Activated naive CD8-positive, alpha-beta T cell treated with anti-CD3 and anti-CD28 coated beads, Interleukin-2, amount 50 U/mL, for 16 hours (primary cell): ENCODE measurements at places on chromosomes 6 and 20.

DNA sequence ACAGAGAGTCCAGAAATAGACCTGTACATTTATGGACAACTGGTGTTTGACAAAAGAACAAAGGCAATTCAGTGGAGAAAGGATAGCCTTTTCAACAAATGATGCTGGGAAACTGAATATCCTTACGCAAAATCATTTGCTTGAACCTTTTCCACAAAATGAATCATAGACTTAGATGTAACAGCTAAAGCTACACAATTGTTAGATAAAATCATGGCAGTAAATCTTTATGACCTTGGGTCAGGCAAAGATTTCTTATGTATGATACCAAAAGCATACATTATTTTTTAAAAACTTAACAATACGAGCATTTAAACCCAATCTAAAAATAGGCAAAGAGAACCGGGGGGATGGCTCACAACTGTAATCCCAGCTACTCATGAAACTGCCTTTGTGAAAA lies 73.5 kb upstream of the DST start:
- no peak for DNase-seq

DNA sequence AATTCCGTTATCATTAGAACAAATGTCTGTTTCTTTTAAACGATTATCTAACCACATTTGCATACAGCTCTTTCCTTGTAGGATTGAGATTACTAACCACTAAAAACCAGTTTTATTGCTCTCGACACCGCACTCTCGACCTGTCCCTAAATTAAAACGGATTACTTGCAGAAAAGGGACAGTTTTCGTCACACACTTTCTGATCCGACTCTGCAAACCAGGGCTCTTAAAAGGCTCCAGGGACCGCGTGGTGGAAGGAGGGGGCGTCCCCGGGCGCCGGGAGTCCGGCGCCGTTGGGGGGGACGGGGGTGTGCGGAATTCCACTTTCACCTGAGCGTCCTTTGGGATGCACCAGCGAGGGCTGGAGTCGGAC lies 731 bp downstream of the MAK start:
- DNase-seq, result no peak

DNA sequence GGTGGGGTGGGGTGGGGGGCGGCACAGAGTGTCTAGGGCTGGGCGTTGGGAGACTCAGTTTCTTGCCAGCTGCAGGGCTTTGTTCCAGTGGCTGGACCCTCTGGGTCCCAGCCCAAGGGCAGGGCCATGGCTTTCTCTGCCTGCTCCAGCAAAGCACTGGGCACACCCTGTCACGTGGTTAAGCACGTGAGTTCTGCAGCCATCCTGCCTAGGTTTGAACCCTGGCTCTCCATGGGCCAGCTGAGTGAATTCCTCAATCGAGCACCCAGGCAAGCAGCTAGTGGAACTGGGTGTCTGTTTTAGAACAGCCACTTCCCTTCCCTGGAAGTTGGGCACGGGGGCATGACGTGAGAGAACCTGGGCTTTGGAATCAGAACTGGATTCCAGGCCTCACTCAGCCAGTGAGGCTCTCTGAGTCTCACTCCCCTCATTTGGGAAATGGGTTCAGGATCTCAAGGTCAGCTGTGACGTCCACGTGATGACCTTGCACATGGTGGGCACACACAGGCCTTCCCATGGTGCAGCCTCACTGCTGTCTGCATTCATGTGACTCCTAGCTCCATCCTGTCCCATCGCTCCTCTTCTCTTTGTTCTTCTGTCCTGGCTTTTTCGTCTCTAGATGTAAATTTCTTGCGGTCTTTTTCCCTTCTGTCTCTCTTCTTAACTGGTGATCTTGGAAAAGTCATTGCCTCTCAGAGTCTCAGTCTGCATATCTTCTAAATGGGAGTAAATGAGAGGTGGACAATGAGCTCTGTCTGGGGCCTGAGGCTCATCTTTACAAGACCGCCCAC lies 45.9 kb downstream of the NOL4L start:
- no peak for DNase-seq

GRCh38 chr6:110357664-110358552 lies at the start of gene METTL24:
Gene METTL24, minus strand, starts transcription at chr6:110358349. Its CDS starts 77 bp downstream, at chr6:110358272.
- DNase-seq, result no peak

- no peak for DNase-seq
Observed at GRCh38 chr20:45181639-45182038, 6.9 kb downstream of the PI3 start.

GRCh38 chr20:43440531-43440930 lies 17.2 kb upstream of the SRSF6 start:
- DNase-seq, result no peak

GRCh38 chr6:84197708-84198107 lies 29.7 kb downstream of the CEP162 start:
- no peak for DNase-seq

DNA sequence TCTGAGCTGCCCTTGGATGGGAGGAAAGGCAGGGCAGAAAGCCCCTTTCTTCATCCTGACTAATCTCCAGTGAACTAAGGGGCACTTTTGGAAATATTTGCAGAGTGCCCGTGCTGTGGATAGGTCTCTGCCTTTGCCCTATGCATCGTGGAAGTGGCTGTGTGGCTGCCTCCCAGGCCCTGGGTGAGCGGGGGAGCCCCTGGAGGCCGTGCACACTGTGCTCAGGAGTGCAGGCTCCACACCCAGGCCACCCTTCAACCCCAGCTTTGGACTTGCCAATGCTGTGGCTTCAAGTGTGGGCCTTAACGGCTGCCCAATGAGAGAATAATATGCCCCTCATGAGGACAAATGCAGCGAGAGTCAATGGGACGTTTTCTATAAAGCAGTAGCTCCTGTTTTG lies 36.7 kb upstream of the ARMC2 start:
- DNase-seq, result no peak

DNA sequence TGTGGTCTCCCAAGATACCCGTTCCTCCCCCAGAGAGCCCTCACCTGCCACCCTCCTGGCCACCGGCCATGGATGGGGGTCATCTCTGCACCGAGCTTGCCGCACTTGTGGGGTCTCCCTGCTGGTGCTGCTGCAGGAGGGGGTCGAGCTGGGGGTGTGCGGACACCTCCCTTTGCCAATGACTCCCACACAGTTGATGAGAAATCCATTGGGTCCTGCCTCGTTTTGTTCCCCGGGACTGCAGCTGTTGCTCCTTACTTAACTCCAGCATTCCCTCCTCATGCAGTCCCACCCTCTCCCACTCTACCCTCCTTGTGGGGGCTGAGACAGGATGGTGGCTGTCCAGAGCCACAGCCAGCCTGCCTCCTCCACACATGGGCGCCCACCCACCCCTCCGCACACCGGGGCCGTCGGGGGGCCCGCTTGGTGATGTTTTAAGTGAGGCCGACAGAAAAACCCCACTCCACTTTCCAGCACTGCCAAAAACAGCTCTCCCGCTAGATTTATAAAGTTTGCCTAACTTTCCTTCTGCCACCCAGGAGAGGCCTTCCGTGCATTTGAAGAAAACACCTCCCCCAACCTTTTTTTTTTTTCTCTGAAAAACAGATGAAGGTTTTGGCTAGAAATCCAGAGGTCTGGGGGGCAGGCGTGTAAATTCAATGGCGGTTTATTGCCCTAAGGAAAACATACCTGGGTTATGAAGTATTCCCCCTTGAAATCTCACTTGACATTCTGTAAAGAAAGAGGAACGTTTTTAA lies 53.5 kb upstream of the APCDD1L start:
- DNase-seq, result no peak

DNA sequence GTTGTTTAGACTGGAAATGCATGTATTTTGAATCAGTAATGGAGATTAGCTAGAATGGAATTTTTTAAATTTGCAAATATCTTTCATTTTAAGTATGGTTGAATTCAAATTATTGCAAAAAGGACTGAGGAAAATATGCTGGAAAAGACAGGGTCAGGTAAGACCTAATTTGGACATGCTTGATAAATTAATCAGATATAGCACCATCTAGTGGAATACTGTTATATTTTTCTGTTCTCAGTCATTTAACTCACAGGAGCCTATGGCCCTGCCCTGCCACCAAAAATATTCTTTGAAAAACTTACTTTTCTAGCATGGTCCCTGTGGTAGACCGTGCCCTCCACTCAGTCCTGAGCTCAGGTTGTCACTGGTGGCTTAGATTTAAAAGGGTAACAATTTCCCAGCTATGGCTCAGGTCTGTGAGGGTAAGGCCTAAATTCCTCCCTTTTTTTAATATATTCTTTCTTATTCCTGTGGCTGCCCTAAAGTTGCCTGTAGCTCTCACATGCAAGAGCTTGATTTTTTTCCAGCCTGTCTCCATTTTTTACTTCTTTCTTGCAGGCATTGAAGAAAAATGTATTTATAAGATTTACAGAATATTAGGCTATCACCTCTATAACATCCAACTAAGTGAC lies 25.3 kb upstream of the KIAA1586 start:
- no peak for DNase-seq

GRCh38 chr6:7572213-7572943 lies 17.6 kb upstream of the SNRNP48 start:
- no peak for DNase-seq

GRCh38 chr6:14094721-14095120 lies 22.9 kb upstream of the CD83 start:
- DNase-seq, result no peak

GRCh38 chr6:30259140-30260035 lies 46.2 kb upstream of the TRIM26 start:
- peak; percentile 30 for DNase-seq

DNA sequence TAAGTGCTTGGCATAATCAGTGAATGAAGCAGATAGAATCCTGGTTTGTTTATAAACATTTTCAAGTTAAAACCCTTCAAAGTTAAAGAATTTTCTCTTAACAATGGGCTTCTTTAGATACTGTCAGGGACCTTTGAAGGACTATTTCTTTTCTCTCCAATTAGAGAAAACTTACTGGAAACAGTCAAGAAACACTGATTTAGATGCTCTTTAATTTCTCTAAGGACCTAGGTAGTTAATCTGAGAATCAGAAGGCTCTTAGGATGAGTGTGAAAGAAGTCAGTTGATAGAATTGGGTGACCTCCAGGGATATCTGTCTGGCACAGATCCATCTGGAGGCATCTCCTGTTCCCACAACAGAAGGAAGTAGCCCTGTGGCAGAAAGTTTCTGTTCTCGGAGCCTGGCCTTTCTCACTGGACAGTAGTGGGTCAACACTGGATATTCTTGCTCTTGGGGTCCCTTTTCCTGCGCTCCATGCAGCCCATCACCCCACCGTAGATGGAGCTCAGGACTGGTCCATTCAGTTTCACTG lies 22.5 kb downstream of the KIAA0408 start:
- no peak for DNase-seq

DNA sequence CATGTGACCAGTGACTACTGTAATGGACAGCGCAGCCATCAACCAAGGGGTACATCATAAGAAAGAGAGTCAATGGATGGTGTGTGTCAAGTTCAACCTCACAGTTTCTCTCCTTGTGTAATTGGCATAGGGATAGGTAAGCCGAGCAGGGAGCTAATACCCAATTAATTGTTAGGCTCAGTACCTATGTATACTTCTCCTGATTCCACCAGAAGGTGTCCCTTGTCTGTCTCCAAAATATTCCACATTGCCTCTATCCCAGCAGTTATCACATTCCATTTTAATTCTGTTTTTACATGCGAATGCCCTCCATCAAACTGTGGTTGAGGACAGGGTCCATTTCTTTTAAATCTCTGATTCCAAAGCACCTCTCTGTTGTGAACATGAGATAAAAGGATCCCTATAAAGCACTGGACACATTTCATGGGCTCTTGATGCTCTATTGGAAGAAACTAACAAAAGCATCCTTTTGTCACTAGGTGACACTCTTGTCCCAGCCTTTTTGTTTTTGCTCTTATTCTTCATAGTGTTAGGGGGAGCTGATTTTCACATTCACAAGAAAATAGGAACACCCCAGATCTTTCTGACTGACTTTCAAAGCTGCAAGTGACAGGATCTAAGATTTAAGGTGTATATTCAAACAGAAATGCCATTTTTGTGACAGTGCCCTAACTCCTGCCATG lies 38.9 kb downstream of the FBXO9 start:
- DNase-seq, result no peak
